ENCODE measurements at places on chromosomes 12 and 14.
A peak's percentile ranks its signal among the peaks of the same experiment; 100 is the strongest.

DNA sequence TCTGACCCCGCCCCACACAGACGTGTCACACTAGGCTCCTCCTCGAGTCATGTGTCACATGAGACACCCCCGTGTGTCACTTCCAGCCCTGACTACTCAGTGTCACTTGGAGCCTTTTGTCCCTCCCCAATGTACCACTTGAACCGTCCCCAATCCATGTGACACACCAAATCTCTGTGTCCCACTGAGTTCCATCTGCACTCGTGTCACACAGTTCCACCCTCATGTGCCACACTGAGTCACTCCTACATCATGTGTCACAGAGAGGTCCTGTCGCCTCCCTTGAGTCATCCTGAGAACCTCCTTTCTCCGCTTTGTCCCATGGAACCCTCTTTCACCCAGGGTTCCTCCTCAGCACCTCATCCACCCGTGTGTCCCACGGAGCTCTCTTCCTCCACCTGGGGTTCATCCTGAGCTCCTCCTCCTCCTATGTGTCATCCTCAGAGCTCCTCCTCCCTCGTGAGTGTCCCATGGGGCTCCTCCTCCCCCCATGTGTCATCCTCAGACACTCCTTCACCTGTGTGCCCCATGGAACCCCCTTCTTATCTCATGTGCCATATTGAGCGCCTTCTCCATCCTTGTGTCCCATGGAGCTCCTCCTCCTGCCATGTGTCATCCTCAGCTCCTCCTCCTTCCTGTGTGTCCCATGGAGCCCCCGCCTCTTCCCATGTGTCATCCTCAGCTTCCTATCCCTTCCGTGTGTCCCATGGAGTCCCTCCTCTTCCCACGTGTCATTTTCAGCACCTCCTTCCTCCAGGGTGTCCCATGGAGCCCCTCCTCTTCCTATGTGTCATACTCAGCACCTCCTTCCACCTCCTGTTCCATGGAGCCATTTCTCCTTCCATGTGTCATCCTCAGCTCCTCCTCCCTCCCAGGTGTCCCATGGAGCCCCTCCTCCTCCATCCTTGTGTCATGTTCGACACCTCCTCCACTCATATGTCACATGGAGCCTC is 32.0 kb downstream of the RTL1 start:
- no peak for DNase-seq

GRCh38 chr14:35140718-35141581 is 18.6 kb downstream of the PRORP start:
- peak; percentile 57 for DNase-seq

DNA sequence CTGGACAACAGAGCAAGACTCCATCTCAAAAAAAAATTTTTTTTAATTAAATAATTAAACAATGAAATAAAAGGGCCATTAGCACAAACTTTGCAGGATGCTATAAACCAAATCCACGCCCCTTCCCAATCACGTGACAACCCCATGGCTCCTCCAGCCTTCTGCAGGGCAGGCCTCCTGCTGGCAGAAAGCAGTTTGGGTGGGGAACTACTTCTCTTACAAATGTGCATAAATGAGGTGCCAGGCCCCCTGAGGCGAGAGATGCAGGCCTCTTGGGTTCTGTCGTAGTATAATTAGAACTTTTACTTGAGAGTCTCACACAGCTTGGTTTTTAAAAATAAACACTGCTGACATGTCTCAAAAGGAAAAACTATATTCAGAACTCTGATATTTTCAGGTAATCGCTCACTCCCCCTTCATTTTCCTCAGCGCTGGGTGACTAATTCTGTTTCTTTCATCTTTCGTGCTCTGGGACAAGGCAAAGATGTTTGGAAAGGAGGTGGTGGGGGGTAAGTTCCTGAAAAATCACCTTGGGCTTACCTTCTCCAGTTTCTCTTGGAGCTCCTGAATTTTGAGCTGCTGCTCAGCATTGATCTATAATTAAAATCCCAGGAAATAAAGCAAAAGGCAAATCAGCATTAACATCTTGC is 101.7 kb downstream of the CIT start:
- no peak for DNase-seq

GRCh38 chr12:93778306-93778705 is 101.1 kb downstream of the CRADD start:
- DNase-seq = peak; percentile 49

GRCh38 chr14:92105893-92106142 is 564 bp downstream of the ATXN3 start:
- no peak for DNase-seq
